HCEC 1CT (cell line): ENCODE measurements at places on chromosomes 12 and 14.
A peak's percentile ranks its signal among the peaks of the same experiment; 100 is the strongest.

- DNase-seq: no peak
Observed at GRCh38 chr12:69476276-69477017, 6.3 kb downstream of the FRS2 start.

DNA sequence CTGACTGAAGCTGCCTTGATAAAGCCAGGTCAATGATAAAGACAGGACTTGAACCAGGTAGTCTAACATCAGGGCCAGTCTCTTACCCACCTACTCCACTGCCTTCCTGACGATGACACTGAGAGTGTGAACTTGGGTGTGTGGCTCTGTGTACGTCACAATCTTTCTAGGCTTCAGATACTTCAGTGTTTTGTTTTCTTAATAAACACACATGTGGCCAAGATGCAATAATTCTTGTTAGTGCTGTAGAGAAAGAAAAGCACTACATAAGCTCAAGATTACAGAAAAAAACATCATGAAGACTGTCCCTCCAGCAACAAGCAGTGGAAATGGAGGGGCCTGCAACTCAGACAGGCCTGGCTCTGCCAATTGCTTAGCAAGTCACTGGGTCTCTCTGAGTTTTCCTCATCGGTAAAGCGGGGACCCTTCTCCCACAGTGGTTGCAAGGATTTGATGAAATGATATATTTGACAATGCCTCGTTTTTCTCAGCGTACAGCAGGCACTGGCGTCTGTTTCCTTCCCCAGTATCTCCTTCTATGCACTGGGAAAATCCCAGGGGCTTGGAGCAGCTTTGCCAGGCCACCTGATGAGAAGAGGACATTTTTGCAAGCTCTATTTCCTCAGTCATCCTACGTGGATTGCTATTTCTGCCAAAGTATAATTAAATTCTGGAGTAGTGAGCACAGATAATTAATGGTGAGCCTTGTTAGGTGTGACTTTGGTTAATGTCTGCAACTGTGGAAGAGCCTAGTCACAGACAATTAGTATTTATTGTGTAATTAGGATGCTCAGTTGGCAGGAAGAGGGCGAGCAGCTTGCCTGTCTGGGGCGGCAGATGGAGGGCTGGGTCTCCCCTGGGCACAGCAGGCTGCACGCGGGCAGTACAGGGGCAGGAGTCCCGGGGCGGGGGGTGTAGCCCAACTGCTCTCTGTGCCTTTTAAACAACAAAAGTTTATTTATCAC is 55.8 kb upstream of the CHGA start:
- DNase-seq: no peak

DNA sequence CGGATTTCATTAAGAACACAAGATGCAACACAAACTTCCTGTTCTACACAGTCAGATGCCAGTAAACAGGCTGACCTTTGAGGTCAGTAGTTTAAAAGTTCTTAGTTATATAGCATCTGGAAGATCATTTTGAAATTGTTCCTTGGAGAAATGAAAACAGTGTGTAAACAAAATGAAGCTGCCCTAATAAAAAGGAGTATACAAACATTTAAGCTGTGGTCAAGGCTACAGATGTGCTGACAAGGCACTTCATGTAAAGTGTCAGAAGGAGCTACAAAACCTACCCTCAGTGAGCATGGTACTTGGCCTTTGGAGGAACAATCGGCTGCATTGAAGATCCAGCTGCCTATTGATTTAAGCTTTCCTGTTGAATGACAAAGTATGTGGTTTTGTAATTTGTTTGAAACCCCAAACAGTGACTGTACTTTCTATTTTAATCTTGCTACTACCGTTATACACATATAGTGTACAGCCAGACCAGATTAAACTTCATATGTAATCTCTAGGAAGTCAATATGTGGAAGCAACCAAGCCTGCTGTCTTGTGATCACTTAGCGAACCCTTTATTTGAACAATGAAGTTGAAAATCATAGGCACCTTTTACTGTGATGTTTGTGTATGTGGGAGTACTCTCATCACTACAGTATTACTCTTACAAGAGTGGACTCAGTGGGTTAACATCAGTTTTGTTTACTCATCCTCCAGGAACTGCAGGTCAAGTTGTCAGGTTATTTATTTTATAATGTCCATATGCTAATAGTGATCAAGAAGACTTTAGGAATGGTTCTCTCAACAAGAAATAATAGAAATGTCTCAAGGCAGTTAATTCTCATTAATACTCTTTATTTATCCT is 13.5 kb downstream of the PTGER2 start:
- DNase-seq: peak; percentile 80

GRCh38 chr12:47067176-47067575 is 12.2 kb upstream of the PCED1B start:
- DNase-seq: no peak

- DNase-seq: no peak
Observed at GRCh38 chr14:68402525-68403101, 390.3 kb downstream of the ZFP36L1 start.

- no peak for DNase-seq
Observed at GRCh38 chr12:54571193-54572188, 17.0 kb downstream of the PPP1R1A start.

GRCh38 chr12:89345830-89346740 is 6.2 kb downstream of the DUSP6 start:
- DNase-seq: peak; percentile 83

DNA sequence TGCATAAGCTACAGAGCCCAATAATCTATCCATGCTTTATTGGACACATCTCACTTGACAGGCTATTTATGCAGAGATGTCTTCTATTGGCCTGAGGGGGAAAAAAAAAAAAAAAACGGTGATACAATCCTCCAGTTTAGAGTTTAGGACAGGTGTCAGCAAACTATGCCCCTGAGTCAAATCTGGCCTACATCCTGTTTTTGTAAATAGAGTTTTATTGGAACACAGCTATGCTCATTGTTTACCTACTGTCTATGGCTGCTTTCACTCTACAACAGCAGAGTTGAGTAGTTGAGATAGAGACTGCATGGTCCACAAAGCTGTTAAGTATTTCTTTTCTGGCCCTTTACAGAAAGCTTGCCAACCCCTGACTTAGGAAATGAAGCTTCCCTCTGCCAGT is 403.1 kb downstream of the C12orf75 start:
- DNase-seq: no peak
